ENCODE measurements at places on chromosomes 7 and 10.
A peak's percentile ranks its signal among the peaks of the same experiment; 100 is the strongest.

DNA sequence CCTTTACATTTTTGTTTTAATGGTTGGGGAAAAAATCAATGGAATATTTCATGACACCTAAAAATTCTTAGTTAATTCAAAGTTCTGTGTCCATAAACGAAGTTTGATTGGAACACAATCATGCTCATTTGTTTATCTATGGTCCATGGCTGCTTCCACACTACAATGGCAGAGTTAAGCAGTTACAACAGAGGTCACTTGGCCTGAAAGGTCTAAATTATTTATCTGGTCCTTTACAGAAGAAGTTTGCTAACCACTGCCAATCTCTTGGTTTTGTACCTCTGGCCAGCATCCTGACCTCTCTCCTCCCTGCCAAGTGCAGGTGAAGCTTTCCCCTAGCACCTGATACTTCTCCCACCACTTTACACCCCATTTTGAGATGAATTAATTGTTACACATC, 61.5 kb downstream of the SRPK2 start:
- no peak for DNase-seq

- DNase-seq: no peak
These were observed 59.0 kb downstream of the PALD1 start for GRCh38 chr10:70537398-70538194.

- no peak for DNase-seq
These were observed 76.6 kb upstream of the PPIF start for GRCh38 chr10:79270466-79271246.

- DNase-seq: no peak
These were observed 116.0 kb upstream of the PFKP start for GRCh38 chr10:2951235-2951835.

DNA sequence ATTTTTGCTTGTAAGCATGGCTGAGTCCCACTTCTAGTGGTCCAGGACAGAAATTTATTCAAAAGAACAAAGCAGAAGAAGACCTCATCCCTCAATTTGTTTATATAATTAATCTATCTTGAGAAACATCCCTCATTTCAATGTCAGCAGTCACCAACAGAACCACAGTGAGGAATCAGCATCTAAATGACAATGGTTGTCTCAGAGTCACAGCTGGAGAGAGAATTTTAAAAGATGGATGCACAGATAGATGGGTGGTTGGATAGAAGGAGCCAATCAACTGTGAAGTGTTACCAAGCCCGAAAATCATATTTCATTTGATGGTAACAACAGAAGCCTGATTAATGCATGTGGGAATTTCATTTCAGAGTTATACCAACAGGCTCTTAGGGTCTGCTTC, 55.0 kb downstream of the ICA1 start:
- no peak for DNase-seq

GRCh38 chr10:44178281-44178680, 206.6 kb downstream of the CXCL12 start:
- no peak for DNase-seq

DNA sequence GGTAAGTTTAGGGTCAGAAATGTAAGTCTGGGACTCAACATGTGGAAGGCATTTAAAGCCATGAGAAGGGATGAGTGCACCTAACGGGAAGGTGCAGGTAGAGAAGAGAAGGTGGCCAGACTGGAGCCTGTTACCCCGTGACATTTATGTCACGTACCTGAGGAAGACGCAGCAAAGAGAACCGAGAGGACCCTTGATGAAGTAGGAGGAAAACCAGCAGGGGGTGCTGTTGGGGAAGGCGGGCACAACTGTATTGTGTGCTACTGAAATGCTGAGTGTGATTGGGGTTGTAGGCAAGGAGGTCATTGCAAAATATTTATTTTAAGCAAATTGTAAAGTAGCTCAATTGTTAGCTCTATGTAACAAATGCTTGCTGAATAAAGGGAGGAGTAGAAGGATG, 338.2 kb upstream of the PRKCQ start:
- DNase-seq: peak; percentile 47

DNA sequence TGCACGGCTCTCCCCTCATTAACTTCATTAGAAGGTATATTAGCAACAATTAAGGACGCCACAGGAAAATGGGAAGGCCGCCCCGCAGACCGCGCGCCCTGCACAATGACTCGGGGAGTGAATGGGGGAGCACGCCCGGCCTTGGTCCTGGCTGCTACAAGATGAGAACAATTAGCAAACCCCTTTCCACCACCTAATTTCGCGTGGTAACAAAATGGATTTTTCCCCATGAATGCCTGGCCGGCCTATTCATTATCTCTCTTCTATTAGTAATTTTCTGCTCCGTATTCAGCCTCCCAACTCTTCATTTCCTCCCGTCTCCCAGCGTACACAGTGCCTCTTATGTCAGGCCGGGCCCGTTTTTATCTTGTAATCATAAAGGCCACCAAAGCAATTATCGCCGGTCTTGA, 346.9 kb downstream of the DNAJB6 start:
- DNase-seq: no peak

- no peak for DNase-seq
These were observed 26.4 kb downstream of the SLC16A9 start for GRCh38 chr10:59682986-59683937.

GRCh38 chr7:131608116-131608500, 51.7 kb upstream of the PODXL start:
- DNase-seq: no peak

DNA sequence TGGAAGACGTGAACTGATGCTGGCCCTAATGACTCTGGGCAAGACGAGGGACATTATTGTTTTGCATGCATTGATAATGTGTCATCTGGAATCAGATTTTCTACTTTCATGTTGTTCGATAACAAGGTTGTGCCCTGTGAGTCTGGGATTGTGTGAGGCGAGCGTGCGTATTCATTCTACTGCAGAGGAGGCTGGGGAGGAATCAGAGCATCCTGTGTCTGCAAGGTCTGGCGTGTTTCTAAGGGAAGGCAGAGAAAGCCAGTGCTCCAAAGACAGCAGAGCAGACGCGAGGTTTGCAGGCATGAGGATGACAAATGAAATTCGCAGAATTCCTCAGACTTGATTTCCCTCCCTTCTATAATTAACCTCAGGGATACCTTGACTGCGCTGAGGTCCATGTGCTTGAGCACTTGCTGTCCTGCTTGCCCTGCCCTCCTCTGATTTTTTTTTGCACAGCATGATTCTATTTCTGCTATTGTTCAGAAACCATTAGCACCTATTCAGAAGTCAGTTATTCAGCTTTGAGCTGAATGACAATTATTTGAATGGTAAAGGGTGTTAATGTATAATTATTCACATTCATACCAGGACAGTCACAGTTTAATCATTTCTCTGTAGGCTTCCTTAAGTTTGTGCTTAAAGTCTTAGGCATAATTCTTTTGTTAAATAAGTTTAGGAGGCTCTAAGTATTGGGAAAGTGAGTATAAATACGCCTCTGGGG, 233.6 kb downstream of the EBF3 start:
- DNase-seq: no peak

DNA sequence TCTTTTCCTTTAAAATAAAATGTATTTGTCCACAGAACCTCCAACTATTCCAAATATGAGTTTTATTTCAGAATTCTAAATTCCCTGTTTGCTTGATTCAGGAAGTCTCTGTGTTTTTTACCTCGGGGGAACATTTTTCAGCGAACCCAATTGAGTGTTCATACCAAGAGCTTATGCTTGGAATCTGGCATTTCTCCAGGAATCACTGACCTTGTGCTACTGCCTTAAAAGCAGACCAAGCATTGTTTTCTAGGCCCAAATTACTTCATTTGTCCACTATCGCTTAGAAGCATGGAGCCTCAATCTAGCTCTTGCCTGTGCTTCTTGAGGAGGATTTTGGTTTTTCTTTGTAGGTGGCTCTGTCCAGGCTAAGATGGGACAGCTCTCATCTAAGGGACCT, 59.4 kb downstream of the EBLN1 start:
- DNase-seq: no peak

DNA sequence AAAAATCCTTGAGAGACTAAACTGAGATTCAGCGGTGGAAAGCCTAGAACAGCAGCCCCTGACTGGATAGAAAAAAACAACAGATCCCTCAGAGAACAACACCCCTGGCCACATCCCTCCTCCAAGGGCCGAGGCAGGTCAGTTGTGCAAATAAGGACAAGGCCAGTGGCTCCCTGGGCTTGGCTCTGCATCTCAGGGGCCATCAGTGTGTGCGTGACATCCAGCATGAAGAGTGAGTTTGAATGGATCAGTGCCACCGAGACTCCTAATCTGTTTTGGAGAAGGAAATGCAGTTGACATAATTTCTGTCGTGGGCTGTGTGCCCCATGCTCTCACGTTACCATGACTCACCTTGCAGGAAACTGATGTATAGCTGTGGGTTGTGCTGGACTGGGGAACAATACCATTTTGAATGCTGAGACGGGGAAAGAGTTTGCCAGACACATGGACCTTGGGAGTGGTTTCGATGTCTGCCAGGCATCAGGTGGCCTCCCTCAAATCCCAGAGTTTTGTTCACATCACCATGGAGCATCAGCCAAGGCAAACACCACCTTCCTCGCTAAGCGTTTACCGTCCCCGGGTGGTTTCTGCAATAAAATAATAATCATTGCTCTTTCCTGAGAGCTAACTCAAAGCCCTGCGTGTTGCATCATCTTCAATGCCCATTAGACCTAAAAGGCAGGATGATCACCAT, 153.2 kb upstream of the FZD8 start:
- no peak for DNase-seq

DNA sequence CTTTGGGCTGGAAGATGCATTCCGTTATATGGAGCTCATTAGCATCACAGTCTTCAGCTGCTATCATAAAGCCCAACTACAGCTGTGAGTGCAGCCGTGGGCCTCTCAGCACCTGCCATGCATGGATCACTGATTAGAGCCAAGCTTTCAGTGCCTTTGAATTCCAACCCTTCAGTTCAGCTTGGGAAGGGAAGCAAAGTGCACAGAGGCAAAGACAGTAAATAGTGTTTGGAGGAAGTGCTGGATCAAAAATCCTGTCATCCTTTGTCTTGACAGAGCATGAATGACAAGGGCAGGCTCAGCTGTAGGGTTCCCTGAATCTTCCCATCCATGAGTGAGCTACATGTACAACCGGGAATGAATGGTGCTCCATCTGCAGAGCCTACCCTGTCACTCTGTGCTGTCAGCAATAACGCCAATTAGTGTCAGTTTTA, 153.7 kb downstream of the DNAJB9 start:
- DNase-seq: no peak

- DNase-seq: no peak
These were observed 657.2 kb upstream of the GALNT17 start for GRCh38 chr7:70474639-70475234.

GRCh38 chr10:91385306-91386085, 24.6 kb upstream of the HECTD2 start:
- DNase-seq: no peak

- no peak for DNase-seq
These were observed 16.1 kb downstream of the COL26A1 start for GRCh38 chr7:101378751-101379174.

DNA sequence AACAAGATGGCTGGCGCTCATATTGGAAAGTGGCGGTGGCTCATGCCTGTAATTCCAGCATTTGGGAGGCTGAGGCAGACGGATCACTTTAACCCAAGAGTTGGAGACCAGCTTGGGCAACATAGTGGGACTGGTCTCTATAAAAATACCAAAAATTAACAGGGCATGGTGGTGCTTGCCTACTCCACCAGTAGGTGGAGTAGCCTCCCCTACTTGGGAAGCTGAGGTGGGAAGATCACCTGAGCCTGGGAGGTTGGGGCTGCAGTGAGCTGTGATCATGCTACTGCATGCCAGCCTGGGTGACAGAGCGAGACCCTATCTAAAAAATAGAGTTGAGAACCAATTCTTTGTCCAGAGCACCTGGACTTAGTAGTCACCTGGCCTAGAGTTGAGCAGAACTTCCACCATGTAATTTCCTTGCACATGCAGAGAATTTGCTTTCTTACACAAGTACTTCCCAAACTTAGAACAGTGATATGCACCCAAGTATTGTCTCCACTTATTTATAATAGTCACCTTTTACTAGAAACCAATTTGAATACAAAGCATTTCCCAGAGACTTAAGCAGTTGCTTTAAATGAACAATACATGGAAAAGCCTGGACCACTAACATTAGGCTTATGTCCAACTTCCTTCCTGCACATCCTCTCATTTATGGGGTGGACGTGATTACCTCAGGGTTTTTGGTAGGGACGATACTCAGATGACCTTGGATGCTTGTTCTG, 15.9 kb downstream of the LAMB4 start:
- no peak for DNase-seq

DNA sequence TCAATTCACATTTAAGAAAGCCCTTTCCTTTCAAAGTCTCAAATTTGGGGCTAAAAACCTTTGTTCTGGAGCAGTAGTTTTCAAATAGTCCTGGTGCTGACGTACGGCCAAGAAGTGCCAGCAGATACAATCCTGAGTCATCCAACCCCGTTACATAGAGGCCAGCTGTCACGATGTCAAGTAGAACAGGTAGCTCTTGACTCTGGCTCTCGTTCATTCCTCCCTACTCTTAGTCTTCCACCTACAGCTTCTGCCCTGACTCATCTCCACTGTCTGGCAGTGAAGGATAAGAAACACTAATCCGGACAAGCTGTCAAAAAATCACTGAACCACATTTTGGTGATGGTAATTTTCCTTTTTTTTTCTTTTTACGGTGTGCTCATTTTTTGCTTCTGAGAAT, 132.4 kb upstream of the PTN start:
- DNase-seq: no peak

DNA sequence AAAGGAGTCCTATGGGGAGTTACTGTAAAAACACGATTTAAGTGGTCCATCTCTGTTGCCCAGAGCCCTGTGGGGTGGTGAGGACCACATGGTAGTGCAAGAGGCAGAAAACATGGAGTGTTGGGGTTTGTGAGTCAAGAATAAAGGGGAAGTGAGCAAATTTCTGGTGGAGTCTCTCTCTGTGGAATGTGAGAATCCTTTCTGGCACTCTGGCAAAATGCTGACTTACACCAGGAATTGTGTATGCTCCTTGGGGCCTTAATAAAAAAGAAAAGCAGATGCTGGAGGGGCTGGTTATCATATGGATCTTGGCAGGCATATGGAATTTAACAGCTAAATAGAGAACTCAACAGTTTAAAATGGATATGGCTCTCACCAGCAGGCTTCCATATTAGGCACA, 486.0 kb downstream of the TNS3 start:
- no peak for DNase-seq

GRCh38 chr7:5564894-5565293, 141.3 kb upstream of the TNRC18 start:
- DNase-seq: no peak

GRCh38 chr10:27258838-27259812, 18.5 kb upstream of the ACBD5 start:
- no peak for DNase-seq

DNA sequence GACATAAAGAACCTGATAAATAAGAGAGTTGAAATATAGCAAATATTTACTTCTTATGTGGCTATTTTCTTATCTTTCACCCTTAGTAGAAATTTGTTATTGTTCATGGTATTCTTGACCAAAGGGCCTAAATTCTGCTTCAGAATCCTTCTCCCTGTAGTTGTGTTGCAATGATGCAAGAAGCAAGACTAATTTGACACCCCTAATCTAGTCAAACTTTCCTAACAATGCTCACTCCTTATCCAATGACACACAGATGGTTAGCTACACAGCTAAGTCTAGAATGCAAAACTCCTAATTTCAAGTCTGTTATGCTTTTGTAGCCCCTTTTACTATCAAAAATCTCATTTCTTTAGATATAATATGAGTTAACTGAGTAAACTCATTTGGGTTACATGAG, 56.1 kb downstream of the TWIST1 start:
- DNase-seq: no peak
